ENCODE measurements at places on chromosomes 1 and 21.

GRCh38 chr1:145845144-145845513, 301 bp upstream of the NUDT17 start:
- DNase-seq: no peak

DNA sequence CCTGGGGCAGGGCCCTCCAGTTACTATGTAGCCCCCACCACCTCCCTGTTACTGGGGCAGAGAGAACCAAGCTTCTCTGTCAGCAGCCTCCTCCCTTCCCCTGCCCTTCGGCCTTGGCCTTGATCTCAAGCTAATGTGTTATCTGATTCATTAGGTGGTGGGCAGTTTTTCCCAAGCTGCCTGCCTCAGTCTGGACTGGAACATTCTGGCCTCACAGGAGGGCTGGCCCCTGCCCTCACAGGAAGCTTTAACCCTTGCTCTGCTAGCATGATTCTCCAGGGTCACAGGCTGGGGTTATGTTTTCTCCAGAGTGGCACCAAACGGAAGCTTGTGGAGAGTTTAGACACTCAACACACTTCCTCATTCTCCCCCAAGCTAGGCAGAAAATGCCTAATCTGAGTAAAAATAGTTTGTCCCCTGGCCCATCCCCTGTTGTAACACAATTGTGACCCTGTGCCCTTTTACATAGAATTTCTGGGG, 37.2 kb upstream of the SLC6A9 start:
- no peak for DNase-seq

DNA sequence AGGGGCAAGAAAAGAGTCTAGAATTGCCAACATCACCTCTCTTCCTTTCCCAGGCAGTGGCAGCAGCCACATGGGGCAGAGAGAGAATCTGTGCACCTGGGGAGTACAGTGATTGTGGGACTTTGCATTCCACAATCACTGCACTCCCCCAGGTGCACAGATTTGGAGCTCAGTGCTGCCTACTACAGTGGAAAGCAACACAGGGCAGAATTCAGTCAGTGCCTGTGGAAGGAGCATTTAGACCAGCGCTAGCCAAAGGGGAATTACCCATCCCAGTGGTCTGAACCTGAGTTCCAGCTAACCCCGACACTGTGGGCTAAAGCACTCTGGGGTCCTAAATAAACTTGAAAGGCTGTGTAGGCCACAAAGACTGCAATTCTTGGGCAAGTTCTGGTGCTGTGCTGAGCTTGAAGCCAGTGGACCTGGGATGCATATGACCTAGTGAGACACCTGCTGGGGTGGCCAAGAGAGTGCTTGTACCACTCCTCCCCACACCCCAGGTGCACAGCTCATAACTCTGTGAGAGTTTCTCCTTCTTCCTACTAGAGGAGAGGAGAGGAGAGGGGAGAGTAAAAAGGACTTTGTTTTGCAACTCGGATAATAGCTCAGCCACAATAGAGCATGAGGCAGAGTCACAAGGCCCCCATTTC, 50.3 kb downstream of the NUP210L start:
- no peak for DNase-seq

DNA sequence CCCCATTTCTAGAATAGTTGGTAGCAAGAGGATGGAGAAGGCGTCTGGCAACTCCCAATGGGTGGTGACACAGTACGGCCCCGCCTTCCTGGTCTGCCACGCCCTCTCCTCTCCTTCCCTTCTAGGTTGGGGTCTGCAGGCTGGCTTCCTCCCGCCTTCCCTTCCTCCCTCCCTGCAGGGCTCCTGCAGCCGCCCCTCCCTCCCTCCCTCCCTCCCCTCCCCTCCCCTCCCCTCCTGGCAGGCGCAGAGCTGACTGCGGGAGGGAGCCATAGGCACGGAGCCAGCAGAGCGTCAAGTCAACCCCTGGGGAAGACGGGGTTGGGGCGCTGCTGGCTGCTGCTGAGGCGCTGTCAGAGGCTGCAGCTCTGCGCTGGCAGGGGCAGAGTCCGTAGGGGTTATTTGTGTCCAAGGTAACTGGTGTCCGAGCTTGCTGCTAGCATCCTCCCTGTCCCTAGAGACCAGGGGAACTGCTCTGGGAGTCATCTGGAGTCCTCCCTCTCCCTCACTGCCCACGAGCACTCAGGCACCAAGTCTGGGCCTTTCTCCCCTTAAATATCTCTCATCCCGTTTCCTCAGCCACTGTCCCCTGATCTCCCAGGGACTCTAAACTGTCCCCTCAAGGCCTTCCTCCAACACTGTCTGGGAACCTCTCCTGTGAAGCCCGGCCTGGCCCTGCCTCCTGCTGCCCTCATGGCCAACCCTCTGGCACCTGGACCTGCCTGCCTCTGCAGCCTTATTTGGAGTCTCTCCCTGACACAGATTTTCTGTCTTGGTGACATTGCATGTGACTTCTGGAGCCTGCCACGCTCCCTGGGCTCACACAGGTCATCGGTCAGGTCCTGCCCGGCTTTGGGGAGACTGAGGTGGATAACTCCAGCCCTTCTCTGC, 57.4 kb upstream of the ACOT11 start:
- DNase-seq: no peak

DNA sequence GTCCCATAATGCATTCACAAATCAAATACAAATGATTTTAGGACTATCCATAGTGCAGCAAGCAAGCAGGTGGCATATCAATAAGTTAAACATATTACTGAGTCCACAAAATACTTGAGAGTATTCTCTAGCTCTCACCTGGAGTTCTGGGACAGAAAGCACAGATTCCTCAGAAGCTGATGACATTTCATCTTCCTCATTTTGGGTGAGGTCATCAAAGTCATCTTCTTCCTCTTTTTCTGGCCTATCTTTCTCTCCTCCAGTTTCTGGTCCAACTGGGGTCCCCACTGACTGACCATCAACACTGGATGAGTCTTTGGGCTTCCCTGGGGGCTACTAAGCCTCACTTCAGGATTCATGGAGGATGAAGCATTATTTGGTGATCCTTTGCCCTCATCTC, 38.9 kb downstream of the YY1AP1 start:
- no peak for DNase-seq

DNA sequence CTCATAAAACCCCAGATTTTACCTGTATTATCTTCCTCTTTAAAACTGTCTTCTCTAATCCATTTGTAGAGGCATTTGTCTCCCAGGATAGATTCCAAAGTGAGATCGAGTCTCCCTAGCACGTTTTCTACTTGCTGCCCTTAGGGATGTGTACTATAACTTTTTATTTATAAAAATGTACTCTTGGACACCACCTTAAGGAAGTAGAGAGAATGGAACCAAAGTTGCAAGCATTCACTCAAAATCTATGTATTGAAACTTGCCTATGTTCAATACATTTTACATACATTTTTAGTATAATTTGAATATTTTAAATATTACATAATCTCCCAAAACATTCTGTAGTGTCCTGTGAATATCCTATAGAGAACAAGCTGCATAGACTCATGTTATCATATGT, 842 bp upstream of the SPRR2A start:
- DNase-seq: no peak

DNA sequence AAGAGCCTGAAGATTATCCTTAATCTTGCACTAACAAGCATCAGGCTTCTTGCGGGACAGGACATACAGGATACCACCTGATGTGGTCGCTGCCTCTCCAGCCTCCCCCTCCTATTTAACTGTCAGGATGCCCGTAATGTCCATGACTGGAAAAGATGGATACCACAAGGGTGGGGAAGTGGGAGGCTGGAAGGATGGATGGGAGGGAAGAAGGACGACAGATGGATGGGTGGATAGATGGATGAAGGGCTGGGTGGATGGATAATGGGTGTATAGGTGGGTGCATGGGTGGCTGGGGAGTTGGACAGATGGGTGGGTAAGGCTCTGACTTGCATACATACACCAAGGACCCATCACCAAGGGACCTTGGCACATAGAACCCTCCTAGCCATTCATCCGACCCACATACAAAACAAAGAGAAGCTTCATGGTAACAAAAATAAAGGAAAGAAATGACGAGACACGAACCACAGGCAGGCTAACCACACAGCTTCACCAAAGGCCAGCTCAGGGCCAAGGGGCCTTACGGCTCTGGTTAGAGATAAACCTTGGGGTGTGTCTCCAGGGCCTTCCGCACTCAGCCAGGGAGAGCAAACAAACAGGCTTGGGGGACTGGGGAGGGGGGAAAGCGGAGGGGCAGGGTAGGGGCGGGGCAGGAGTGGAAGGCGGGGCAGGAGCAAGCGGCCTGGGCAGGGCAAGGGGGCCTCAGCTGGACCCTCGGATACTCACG, 50.5 kb downstream of the HSPG2 start:
- no peak for DNase-seq

- no peak for DNase-seq
Observed at GRCh38 chr21:42285569-42286245, 29.5 kb downstream of the TFF3 start.

GRCh38 chr1:29393451-29393826, 157.1 kb downstream of the PTPRU start:
- no peak for DNase-seq
